A172 (cell line): ENCODE measurements at places on chromosomes 5 and 9. TPM values are rescaled to one million over a fixed set of nuclear protein-coding genes. Genes with fewer than 3 reads are reported as not detected.

DNA sequence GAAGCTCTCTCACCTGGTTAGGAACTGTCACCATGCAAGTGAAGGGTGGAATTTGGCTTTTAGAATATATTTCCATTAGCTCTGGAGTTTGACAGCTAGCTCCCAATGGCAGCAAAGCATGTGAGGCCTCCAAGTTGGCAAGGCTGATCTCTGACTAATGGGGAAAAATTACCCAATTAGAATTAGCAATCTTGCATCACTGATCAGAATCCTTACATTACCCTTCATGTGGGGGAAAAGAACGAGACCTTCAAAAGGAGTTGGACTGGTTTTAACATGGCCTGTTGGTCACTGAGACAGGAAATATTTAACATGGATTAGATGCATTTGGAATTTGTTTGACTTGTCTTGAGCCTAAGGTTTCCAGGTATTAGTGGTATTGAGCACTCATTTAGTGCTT is 192.3 kb upstream of the GDNF start:
- DNase-seq: no peak

GRCh38 chr5:6902094-6902493 is 188.9 kb downstream of the TENT4A start:
- DNase-seq: no peak

DNA sequence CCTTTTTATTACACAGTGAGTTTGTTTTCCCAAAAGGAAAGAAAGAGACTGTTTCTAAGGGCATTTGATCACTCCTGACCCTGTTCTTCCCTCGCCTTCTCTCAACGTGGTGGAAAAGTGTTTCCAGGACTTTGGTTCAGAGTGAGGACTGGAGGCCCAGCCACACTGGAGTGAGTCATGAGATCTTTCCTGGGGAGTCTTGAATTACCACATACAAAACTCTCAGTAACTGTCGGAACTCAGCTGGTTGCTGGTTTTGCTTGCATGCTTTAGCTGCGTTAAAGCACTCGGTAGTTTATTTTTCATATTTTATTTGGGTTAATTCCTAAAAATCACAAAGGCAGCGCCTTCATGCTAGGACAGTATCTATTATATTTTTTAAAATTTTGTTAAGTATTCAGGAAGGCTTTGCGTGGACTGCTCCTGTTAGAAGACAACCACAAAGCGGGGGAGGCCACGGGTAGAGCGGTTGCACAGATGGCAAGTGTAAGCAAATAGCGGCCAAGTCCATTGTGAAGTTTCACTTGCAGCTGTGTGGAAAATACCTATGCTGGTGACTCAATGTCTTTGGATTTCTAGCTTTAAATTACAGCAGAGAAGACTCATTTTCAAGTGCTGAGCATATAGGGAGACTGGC is 77.7 kb downstream of the ARSB start:
- peak; percentile 86 for DNase-seq

- DNase-seq: no peak
Measured at GRCh38 chr5:177611446-177612214, 11.7 kb downstream of the B4GALT7 start.

DNA sequence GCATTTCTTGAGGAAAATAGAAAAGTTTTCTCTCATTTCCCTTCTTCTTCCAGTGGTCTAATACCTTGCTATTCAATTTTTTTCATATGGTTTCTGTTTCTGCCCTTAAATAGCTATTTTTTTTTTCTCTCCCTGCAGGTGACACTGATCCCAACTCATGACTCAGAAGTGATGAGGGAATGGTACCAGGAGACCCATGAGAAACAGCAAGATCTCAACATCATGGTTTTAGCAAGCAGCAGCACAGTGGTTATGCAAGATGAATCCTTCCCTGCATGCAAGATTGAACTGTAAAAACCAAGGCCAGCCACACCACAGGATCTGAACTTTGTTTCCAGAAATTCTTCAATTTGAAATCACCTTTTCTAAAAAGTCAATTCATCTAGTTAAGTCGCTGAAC is 97.7 kb downstream of the MAP1B start:
- no peak for DNase-seq

DNA sequence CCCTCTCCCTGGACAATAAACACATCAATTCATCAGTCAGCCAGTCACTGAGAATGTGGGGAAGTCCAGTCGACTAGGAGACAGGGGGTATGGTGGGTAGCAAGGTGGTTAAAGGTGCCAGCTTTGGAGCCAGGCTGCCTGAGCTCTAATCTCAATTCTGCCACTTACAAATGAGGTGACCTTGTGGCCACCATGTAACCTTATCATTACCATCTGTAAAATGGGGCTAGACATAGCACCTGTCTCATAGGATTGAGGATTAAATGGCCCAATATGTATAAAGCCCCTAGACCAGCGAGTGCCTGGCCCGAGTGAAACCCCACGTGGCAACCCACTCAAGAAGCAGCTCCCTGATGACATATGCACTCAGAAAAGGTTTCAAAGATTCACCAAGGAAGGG is 73.3 kb upstream of the TBC1D2 start:
- DNase-seq: no peak

- DNase-seq: no peak
Measured at GRCh38 chr5:119357808-119358529, 2.1 kb downstream of the TNFAIP8 start.

- no peak for DNase-seq
Measured at GRCh38 chr9:4397917-4398316, 92.4 kb upstream of the SLC1A1 start.

DNA sequence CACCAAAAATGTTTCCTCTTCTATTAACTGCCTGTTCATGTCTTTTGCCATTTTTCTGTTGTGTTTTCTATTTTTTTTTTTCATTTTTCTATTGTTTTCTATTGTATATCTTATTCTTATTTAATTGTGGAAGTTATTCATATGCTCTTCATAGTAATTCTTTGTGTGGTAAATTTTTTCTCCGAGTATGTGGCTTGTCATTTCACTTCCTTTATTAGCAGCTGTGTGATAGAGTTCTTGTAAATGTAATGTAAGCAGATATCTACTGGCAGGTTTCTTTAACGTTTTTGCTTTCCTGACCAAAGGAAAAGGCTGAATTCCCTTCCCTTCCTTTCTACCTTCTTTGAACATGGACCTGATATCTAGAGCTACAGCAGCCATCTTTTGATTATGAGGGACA is 5.8 kb upstream of the PLPP1 start:
- no peak for DNase-seq

GRCh38 chr5:132454361-132454760 is 36.2 kb downstream of the IRF1 start:
- no peak for DNase-seq

DNA sequence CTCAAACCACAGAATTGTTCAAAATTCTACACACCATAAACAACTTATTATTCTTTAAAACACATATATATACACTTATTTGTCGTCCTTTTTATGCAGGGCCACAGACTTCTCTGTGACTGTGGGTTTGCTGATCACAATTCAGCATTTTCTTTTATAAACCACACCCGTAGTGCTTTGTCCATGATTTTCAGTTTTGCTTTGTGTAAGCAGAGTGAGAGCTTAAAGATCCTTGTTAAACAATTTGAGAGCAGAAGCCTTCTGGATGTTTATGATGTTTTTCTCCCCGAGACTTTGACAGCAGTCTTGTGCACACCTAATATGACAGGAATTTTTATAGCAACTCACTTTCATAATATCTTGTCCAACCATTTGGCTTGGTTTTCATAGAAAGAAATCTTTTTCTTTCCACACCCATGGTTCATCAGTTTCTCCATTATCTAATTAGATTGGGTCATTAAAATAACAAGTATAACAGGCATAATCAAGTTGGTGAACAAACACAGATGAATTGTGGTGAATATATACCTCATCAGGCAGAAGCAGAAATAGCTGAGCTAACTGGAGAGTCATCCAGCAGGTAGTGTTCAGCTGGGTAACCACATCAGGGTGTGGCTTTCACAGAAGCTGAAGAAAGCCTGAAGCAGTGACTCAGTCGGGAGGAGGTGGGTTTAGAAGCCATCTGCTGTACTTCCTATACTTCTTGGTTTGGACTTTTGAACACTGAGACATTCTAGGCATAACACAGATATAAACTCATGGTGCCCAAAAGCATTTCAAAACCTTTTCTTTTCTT is 232.8 kb downstream of the DOCK8 start:
- DNase-seq: peak; percentile 89

- no peak for DNase-seq
Measured at GRCh38 chr9:21862871-21863270, 60.4 kb downstream of the MTAP start.

- no peak for DNase-seq
Measured at GRCh38 chr9:110391826-110392485, 54.3 kb upstream of the TXNDC8 start.

DNA sequence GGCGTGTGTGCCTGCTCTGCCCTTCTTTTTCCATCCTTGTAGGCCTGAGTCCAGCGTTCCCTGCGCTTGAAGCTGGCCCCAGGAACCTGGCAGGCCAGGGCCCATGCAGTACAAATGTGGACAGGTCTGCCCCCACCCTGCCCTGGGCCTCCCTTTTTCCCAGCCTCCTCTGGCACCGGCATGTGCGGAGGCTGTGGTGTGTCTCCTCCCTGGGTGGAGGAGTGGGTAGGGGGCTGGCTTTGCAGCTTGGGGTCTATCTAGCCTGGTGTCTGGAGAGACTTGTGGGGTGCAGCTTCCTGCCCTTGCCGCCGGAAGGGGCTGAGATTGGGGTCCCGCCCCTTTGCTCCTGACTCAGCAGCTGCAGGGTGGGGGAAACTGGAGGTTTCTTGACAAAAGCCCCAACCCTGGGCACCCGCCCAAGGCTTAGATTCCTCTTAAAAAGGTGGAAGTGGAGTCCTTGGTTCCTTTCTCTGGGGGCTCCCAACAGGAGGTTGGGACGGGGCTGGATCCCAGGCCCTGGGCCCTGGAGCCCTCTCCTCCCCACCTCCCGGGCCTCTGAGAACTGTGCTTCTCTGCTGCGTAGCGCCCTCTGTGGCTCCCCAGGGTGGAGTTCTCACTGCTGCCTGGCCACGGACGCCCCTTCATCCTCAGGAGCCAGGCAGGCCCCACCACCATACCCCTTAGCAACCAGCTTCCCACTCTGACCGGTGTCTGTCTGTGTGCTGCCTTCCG is 18.0 kb downstream of the RXRA start:
- no peak for DNase-seq

GRCh38 chr9:137304383-137305059 is 2.5 kb upstream of the NRARP start:
- DNase-seq: no peak

- DNase-seq: no peak
Measured at GRCh38 chr9:35311891-35312639, 150.3 kb downstream of the UNC13B start.

- no peak for DNase-seq
Measured at GRCh38 chr5:172876578-172876977, 42.5 kb downstream of the ERGIC1 start.

DNA sequence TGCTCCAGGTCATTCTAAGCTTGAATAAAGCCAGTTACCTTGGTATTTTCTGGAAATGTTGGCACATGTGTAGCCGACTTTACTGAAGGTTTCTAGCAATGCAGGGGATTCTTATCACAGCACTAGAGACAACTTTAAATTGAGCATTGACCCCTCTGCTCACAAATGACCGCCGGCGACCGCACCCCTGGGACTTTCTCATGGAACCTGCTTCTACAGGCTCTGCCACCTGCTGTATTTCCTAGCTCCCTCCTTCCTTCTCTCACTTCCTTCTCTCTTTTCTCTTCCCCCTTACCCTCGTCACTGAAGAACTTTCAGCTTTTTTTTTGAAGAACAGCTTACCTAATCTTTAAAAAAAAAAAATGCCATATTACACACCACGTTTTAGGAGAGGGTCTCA is 30.9 kb upstream of the DAB2 start:
- no peak for DNase-seq

- no peak for DNase-seq
Measured at GRCh38 chr5:169413416-169413815, 112.5 kb upstream of the SLIT3 start.

GRCh38 chr9:86263876-86264275 is 4.4 kb upstream of the C9orf153 start:
- DNase-seq: no peak

DNA sequence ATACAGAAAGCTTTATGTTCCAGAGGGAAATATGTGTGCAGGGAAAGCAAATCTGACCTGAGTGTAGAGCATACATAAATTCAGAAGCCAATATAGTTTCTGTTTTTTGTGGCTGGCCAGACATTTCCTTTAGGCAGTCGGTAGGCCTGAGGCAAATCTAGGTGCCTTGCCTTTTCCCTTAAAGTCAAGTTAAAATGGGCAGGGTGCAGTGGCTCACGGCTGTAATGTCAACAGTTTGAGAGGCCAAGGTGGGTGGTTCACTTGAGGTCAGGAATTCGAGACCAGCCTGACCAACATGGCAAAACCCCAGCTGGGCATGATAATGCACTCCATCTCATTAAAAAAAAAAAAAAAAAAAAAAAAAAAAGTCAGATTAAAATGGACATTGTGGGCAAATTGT is 31.2 kb downstream of the PHAX start:
- DNase-seq: no peak

DNA sequence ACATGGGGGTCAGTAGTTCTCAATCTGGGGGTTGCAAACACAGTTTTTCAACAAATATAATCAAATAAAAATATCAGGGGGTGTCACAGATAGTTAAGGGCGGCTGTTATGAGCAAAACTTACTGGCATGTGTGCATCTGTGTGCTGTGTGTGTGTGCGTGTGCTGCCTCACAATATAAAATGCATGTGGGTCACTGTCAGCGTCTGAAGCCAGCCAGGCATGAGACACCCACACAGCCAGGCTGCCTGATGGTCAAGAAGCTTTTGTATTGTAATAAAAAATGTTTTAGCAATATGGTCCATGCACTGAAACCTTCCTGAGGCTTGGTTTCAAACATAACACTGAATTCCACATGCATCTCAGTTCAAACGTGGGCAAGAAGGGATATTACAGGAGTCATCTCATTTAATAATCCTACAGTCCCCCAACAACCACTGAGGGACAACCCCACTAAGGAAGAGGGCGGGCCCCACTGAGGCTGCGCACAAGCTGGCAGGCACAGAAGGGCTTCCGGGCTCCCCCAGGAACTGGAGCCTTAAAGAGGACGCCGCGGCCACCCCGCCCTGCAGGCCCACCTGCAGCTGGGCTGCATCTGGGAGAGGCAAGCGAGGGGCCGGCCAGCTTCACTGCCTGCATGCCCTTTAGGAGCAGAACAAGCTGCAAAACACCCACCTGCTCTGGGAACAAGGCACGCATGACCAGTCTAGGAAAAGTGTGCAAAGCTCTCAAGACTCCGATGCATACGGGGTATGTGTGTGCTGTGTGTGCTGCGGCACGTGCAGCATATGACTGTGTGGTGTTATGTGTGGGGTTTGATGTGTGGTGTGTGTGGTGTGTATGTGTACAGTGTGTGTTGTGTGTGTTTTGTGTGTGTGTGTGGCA is 14.1 kb downstream of the SEMA4D start:
- DNase-seq: no peak

Gene BHMT2
- not detected in 2 replicates for total RNA-seq

Gene LVRN
- total RNA-seq: 0.09 TPM in 1 of 2 replicates, not detected in the other

Gene NSD1
- total RNA-seq: 39.9 and 48.6 TPM in 2 replicates

Gene SPATA31C1
- total RNA-seq: not detected in 2 replicates

Gene RANBP6
- 37.3 and 39.3 TPM in 2 replicates for total RNA-seq

Gene FAM200C
- total RNA-seq: 14.1 and 17.9 TPM in 2 replicates

Gene PTGES
- 3.3 and 4.3 TPM in 2 replicates for total RNA-seq

Gene SLIT3
- 0.12 and 0.31 TPM in 2 replicates for total RNA-seq

Gene INSL4
- not detected in 2 replicates for total RNA-seq

Gene FOXD4L5
- total RNA-seq: not detected in 2 replicates

Gene ALDH1A1
- not detected in 2 replicates for total RNA-seq

Gene BTNL3
- total RNA-seq: not detected in 2 replicates

Gene PAPPA
- 0.02 TPM in 1 of 2 replicates, not detected in the other for total RNA-seq
